Activated T-cell treated with anti-CD3 and anti-CD28 coated beads, Interleukin-2, amount 50 U/mL, for 24 hours (primary cell): ENCODE measurements at places on chromosomes 4 and X.
A peak's percentile ranks its signal among the peaks of the same experiment; 100 is the strongest.

DNA sequence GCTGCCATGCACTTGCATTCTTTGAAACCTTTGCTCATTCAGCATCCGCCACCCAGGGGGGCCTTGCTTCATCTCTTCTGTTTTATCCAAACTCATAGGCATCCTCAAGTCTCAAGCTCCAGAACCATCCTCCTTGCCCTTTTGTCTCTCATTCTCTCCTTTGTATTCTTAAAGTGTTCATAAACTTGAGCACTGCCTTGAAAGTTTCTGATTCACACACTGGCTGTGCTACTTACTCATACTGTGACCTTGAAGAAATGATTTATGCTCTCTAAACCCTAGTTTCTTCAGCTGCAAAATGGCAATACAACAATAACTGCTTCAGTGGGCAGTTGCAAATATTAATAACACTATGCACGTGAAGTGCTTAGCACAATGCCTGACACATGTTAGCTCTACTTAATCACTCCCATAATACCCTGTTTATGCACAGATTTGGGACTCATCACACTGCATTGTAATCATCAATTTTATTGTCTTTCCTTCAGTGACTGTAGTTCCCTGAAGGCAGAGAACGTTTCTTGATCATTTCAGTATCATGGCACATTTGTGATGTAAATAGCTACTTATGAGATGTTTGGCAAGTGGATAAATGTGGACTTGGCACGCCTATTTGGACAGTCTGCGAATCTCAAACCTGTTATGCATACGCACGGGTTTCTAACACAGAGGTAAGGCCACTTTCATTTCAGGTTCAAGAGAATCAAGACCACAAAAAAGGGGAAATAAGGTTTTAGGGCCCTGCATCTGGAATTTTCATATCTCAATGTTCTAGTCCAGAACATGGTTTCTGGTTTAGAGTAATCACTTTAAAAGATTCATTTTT, 291.0 kb downstream of the LDB2 start:
- no peak for DNase-seq

GRCh38 chr4:137623013-137623412, 90.7 kb upstream of the PCDH18 start:
- DNase-seq = no peak

- DNase-seq = no peak
These were observed 162.2 kb downstream of the DCHS2 start for GRCh38 chr4:154329268-154329868.

GRCh38 chr4:8706216-8707044, 113.9 kb downstream of the CPZ start:
- peak; percentile 2 for DNase-seq

- DNase-seq = no peak
These were observed 76.4 kb downstream of the CXXC4 start for GRCh38 chr4:104418286-104418685.
